Stimulated activated CD4-positive, alpha-beta T cell treated with anti-CD3 and anti-CD28 coated beads, Interleukin-2, amount 100 ng/mL, for 4 hours (primary cell): ENCODE measurements at places on chromosomes 6 and 20.

DNA sequence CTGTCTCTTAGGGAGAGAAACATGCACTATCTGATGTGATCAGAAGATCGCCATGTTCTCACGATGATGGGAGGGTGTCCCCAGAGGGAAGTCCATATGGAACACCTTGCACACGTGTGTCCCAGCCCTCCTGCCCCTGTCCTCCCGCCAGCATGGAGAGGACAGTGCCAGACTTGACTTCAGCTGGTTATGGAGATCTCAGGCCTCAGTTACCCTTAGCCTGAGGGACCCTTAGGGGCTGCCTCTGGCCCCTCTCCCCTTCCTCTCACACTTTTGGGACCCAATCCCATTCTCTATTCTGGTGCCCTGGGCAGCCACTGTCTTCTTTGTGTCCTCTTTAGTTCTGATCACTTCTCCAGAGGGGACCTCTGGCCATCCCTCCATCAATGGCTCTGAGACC lies 1.6 kb downstream of the TREML4 start:
- no peak for DNase-seq

GRCh38 chr6:12196326-12196936 lies 93.7 kb upstream of the EDN1 start:
- no peak for DNase-seq

GRCh38 chr6:162438980-162439379 lies 288.6 kb downstream of the PRKN start:
- DNase-seq, result no peak

DNA sequence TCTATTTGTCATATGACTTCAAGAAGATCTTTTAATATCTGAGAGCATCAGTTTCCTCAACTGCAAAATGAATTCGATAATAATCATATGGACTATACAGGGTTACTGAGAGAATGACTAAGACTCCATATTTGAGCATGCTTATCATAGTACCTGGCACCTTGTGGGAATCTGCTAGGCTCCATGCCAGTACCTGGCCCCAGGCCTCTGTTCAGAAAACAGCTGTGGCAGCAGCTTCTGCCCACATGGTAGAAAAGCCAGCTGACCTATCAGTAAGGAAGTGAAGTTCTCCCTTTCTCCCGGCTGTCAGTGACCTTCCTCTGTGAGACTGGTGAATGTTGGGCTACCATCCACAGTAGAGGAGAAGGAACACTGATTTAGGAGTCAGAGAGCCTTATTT lies 574.9 kb upstream of the CHD6 start:
- DNase-seq, result no peak

- DNase-seq, result no peak
Observed at GRCh38 chr6:41446907-41447545, 99.2 kb upstream of the FOXP4 start.

GRCh38 chr6:55497694-55498093 lies 81.3 kb downstream of the HMGCLL1 start:
- DNase-seq, result no peak

DNA sequence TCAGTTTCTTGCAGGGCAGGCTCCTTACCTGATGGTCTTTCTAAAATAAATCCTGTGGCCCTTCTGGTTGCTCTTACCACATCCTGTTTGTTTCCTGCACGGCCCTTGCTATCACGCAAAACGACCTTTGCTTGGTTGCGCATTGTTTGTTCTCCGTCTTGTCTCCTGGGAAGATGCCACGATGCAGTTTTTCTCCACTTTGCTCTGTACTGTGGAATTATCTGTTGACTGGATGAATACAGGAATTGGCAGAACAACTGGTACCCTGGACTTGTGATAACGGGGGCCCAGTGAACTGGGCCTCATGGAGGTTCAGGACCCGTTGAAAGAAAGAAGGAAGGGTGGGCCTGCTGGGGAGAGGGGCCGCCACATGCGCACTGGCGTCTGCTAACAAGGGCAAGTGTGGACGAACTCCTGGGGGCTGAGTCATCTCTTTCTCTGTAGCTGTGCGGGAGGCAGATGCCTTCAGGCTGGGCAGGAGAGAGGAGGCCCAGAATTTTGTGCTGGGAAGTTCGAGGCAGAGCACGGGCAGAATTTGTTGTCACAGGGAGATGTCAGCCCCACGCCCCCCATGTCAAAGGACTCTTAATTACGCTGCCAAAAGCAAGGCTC lies 139.9 kb downstream of the BMP7 start:
- no peak for DNase-seq

DNA sequence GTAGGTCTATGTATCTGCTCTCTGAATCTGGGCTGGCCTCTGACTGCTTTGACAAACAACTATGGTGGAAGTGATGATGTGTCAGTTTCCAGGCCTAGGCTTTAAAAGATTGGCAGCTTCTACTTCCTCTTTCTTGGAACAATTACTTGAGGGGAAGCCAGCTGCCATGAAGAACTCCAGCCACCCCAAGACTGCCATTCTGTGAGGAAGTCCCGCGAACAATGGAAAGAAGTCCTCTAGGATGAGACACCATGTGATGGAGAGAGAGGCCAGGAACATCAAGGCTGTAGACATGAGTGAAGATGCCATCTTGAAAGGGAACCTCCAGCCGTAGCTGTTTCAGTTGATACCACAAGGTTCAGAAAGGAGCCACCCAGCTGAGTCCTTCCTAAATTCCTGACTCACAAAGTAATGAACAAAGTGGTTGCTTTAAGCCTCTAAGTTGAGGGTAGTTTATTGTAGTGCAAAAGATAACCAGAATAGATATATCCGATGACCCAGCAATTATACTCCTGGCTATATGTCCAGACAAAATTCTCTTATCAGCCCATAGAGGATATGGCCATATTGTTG lies 15.3 kb upstream of the TCF15 start:
- DNase-seq, result no peak

GRCh38 chr6:75290136-75290945 lies 5.7 kb upstream of the TMEM30A start:
- no peak for DNase-seq

- no peak for DNase-seq
Observed at GRCh38 chr6:157862706-157863105, 39.7 kb downstream of the SNX9 start.

- DNase-seq, result no peak
Observed at GRCh38 chr20:61954276-61955021, 111.2 kb downstream of the TAF4 start.

GRCh38 chr6:152343735-152344360 lies 293.3 kb downstream of the SYNE1 start:
- no peak for DNase-seq

DNA sequence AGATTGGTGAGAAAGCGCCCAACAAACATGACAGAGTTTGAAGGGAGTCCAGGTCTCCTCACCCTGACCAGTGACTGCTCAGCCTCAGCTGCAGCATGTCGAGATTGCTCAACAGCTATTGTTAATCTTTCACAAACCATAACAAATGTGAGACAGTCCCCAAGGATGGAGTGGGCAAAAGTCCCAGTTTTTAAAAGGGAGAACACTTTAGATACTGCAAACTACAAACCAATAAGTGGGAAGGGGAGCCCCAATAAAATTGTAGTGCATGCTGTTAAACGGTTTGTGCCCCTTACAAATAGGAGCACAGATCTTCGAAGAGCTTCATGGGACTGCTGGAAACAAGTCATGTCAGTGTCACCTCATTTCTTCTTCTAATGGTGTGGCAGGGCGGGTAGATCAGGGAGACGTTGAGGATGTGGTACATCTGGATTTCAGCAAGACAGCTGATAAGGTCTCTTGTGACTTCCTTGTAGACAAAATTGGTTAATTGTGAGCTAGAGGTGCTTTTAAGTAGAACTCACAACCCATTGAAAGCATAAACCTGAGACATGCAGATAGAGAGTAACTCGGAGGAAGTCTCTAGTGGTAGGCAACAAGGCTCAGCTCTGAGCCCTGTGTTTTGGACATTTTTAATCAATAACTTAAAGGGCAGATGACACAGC lies 134.0 kb upstream of the ARMC2 start:
- no peak for DNase-seq

- no peak for DNase-seq
Observed at GRCh38 chr6:132410830-132411229, 9.6 kb upstream of the MOXD1 start.

DNA sequence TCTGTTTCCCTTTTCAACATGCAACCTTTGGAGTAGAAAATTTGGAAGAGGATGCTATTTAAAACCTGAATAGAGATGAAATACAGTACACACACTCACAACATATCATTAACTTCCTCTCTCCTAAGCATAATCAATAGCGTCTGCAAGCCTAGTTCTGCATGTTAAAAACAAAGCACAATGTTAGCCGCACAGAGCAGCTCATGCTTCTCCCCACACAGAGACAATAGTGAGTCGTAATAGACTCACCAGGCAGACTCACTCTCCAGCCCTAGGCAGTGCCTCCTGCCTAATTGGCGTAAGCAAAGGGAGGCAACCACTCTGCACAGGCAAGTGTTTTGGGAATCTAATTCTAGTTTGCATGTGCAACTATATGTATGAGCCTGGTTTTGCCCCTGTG lies 45.8 kb upstream of the ARID1B start:
- no peak for DNase-seq

DNA sequence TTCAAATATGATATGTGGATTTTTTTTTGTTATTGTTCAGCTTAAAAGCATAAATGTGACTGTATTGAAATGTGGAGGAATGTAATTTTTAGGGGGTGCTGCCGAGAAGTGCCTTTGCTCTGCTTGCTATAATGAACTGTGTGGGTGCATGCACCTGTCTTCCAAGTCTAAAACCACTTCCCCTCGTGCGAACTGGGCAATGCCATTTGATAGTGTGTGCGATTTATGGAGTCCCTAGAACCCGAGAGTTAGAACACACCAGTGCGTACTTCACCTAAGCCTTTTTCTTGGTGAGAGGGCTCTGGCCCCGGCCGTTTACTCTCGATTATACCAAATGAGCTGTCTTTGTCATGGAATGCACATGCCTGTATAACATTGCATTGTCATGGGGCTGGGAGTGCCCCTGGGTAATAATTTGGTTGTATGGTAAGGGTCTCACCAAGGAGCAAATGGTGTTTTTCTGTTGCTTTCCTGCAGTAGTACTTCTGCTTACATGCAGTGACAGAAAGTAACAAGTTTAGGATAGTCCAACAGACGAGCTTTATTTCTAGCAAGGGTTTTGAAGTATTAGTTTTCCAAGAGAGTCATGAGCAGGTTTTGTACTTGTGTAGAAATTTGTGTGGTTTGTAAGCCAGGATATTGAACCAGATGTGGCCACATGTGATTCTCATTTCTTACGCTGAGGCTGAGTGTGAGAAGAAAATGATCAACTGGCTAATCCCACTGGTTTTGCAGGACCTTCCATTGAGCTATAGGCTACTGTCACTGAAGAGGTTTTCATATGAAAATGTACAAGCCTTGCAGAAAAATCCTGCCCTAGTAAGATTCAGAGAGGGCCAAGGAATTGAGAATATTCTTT lies 172.4 kb downstream of the DTNBP1 start:
- DNase-seq, result no peak

- no peak for DNase-seq
Observed at GRCh38 chr20:24160563-24161281, 172.1 kb upstream of the GGTLC1 start.

DNA sequence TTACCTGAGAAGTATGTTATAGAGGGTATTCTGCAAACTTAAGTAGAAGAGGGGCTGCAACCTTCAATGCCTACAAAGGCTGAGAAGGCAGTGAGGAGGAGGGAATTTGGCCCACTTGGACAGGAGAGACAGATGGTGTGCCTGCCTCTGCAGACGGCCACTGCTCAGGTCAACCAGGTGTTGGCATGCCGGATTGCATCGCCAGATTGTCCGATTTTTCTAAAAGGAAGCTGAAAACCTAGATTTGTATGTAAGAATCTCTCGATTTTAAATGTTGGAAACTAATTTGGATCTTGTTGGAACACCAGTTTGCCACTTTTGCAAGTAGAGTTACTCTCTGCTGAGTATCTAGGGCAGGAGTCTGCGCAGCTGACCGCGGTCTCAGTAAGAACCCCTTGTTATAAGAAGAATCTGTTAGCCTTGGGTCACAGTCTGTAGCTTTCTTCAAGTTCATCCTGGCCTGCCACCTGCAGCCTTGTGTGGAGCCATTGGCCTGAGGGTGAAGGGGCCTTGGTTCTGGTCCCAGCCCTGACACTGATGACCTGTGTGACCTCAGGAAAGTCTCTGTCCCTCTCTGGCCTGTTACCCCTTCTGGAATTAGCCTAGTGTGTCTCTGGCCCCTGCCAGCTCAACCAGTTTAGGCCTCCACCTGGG lies 54.4 kb downstream of the TGM2 start:
- no peak for DNase-seq

GRCh38 chr6:21946298-21946783 lies 350.5 kb downstream of the PRL start:
- DNase-seq, result no peak

- no peak for DNase-seq
Observed at GRCh38 chr6:34319471-34319885, 70.7 kb upstream of the SMIM29 start.

DNA sequence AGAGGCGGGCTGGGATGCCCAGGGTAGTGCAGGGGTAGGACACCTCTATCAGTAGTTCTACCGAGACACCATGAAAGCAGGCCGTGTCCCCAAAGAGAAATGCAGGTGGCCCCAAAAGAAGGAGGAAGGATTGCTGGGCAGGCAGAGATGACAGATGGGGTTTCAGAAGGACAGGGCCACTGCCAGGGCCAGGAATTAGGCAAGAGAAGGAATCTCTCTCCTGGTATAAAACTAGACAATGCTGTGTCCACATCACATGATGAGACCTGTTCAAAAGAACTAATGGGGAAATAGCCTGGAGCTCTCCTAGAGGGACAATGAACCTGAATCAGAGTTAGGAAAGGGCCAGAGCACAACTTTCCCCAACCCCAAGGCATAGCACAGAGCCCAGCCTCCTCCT lies 21.6 kb upstream of the VSX1 start:
- no peak for DNase-seq

GRCh38 chr6:109478841-109479624 lies 4.0 kb downstream of the ZBTB24 start:
- no peak for DNase-seq

DNA sequence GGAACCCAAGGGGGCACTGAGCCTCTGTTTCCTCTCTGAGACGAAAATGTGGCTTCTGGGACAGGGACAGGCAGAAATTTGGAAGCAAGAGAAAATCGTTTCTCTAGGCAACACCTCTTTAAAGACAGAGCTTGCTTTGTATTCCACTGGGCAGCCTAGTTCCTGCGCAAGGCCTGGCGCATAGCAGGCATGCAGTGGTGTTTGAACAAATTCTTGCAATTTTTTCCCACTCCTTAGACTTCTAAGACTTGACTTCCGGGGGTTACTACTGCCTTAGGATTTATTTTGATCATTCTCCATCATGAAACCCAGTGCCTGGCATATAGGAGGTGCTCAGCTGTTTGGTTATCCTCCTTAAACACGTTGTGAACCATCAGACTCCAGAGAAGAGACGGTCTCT lies 249.0 kb upstream of the KCNG1 start:
- no peak for DNase-seq

GRCh38 chr6:170417881-170418280 lies 111.3 kb downstream of the FAM120B start:
- no peak for DNase-seq

GRCh38 chr20:35443003-35443402 lies 5.0 kb upstream of the GDF5 start:
- DNase-seq, result no peak

DNA sequence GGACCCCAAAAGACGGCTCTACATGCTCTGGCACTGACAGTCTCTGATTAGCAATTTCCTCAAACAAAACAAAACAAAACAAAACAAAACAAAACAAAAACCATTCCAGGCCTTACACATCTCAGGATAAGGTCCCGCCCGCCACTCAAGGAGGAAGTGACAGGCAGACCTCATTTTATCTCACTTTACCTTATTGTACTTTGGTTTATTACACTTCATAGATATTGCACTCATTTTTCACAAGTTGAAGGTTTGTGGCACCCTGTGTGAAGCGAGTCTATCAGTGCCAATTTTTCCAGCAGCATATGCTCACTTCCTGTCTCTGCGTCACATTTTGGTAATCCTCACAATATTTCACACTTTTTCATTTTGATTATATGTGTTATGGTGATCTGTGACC lies 15.2 kb downstream of the ZBP1 start:
- no peak for DNase-seq
